ENCODE measurements at places on chromosomes 11 and 22.

DNA sequence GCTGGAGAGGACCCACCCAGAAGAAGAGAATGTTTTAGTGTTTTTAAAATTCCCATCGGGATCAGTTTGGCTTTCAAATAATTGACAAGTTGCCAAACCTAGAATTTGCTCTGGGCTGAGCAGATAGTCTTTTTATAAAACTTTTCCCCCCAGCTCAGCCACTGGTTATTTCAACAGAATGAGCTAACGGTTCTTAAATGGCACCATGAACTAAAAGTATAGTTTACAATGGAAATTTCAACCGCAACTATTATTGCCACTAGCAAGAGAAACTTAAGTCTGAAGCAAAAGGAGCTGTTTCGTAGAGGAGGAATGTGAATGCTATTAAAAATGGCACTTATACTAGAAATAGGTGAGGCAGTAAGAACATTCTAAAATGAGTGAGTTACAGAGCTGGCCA, 3.4 kb downstream of the DKK3 start:
- no peak for DNase-seq

GRCh38 chr22:47337161-47337621, 574.7 kb downstream of the TBC1D22A start:
- no peak for DNase-seq

GRCh38 chr22:34293324-34293723, 373.0 kb upstream of the LARGE1 start:
- DNase-seq = no peak

DNA sequence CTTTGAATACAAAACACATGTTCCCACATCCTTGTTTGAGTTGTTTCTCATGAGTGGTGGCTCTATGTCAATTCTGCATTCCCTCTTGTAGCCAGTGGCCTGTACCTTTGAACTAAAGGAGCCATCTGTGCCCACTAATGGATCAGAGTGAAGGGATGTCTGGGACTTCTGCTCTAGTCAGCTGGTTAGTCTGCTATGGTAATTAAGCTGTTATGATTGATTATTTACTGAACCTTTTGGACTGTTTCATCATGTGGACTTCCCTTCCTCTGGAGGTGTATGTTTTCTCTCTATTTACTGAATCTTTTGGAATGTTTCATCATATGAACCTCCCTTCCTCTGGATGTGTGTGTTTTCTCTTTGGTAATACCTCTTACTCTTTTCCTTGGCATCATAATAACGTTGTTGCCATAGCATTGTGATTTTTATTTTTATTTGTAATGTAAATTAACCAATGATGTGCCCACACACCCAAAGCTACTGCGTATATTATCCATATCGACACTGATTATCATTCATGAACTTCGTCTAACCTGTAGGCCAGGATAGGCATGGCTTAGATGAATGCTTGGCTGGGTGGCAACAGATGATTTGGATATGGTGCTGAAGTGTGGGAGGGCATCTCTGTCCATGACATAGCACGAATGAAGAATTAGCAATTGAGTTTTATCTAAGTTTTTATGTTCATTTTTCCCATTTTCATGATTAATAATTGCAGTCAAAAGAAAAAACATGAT, 112.3 kb upstream of the SORL1-AS1 start:
- DNase-seq = no peak

DNA sequence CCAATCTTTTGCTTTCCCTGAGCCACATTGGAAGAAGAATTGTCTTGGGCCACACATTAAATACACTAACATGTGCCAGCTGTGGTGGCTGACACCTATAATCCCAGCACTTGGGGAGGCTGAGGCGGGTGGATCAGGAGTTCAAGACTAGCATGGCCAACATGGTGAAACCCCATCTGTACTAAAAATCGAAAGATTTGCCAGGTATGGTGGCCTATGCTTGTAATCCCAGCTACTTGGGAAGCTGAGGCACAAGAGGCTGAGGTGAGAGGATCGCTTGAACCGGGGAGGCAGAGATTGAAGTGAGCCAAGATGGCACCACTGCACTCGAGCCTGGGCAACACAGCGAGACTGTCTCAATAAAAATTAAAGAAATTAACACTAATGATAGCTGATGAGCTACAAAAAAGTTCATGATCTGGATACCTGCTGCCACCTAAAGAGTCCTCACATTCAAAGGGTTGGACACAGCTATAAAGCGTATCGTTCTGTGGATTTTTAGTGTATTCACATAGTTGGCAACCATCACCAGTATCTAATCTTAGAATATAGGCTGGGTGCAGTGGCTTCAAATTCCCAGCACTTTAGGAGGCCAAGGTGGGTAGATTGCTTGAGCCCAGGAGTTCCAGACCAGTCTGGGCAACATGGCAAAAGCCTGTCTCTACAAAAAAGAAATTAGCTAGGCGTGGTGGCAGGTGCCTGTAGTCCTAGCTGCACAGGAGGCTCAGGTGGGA, 3.4 kb upstream of the LDHC start:
- no peak for DNase-seq

GRCh38 chr11:118882491-118882890, 1.2 kb upstream of the CXCR5 start:
- DNase-seq = no peak

GRCh38 chr11:118060081-118060661, 16.7 kb upstream of the TMPRSS4 start:
- no peak for DNase-seq

- DNase-seq = no peak
Observed at GRCh38 chr11:22130462-22131053, 62.3 kb upstream of the ANO5 start.

DNA sequence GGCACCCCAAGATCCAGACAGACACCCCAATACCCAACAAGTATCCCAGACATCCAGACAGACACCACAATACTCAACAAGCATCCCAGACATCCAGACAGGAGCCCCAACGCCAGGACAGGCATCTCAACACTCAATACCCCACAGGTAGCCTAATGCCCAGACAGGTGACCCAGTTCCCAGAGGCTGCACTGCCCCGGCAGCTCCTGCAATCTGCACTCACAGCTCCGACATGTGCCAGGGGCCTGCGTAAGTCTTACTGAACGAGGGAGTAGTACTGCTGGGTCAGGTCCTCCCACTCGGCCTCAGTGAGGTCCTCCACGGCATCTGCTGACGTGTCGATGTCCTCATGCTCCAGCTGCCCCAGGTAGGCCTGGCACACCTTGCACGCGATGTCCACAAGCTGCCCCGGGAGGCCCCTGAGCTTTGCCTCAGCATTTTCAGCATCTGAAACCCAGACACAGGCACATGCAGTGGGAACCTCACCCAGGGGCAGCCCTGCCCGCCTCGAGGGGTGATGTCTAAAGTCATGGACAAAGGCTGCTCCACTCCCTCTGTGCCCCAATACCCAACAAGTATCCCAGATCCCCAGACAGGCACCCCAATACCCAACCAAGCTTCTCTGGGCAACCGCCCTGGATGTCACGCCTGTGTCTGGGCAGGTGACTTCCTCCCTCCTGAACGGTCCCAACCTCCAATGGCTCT, 16.6 kb downstream of the TTLL8 start:
- no peak for DNase-seq

DNA sequence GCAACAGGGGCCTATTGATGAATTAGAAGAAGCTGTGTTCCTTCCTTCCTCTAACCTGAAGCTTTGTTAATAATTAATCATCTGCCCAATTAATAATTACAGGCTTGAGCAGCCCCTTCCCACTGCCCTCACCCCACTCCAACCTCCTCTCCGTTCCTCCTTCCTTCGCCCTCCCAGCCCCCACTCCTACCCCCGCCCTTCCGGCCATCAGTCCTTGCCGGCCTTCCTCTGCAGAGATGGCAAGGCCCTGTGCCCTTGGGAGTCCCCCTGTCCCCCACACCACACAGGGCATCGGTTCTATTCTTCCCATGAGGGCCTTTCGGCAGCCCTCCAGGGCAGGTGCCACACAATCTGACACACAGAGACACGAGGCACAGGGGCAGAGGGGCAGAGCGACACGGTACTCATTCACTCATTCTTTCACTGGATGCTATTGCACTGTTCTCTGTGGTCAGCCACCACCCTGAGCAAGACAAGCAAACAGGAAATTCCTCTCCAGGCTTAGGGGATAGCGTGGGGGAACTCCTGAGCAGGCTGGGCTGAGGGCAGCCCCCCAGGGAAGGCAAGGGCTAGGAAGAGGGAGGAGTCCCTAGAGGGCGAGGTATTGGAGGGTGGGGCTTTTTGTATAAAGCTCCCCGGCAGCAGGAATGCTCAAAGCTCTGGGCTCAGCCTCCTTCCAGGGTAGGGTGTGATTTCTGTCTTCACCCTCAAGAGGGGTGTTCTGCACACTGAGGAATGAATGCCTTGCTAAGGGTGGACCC, 14.7 kb downstream of the MGAT3 start:
- no peak for DNase-seq

- no peak for DNase-seq
Observed at GRCh38 chr11:16834384-16834783, 95.9 kb downstream of the C11orf58 start.

DNA sequence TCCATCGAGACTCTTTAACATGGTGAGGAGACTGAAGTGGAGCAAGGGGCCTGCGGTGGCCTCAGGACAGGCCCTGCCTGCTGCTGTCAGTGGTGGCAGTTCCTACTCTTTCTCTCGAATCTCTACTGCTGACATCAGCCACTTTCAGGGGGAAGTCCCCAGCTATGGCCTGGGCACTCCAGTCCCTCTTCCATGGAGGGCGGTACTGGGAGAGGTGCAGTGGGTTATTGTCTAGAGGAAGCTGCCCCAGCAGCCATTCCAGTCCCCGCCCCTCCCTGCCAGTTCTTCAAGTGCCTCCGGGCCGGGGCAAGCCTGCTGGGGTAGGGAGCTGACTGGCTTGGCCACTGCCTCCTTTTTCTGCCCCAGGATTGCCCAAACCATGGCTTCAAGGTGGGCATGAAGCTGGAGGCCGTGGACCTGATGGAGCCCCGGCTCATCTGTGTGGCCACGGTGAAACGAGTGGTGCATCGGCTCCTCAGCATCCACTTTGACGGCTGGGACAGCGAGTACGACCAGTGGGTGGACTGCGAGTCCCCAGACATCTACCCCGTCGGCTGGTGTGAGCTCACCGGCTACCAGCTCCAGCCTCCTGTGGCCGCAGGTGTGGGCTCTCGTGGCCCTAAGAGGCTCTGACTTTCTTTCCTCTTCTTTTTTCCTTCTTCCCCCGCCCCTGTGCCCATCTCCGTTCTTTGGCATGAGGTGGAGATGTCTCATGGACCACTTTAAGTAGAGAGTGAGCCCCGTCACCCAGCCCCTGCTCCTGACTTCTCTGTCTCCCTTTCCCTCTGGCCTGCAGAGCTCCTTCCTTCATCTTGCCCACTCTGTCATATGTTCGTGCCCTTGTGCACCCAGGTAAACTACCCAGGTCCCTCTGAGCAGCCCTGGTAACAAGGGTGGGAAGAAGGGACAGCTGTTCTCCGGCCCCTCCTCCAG, 13.7 kb downstream of the CHADL start:
- DNase-seq = no peak

DNA sequence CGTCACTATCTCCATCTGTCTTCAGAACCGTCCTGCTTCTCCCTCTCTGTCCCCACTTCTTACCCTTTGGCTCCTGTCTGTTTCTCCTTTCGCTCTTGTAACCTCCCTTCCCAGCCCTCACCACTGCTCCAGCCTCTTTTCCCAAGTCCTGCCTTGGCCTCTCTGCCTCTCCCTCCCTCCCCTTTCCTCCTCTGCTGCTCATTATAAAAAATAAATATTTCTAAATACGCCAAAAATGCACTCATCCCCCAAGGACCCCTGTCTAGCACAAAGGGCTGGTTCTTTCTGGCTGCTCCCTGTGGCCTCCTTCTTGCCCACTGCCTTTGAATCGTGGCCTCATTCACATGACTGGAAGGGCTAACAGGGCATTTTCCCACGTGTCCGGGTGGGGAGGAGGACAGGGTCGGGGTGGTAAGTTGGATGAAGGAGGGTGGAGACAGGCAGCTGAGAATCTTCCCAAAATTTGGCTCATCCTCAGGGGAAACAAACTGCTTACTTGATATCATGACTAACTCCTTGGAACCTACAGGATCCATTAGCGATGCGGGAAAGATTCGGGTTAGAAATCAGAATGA, 26.4 kb upstream of the OAF start:
- no peak for DNase-seq

- no peak for DNase-seq
Observed at GRCh38 chr11:111019451-111019850, 226.1 kb upstream of the POU2AF2 start.

- DNase-seq = no peak
Observed at GRCh38 chr11:18191376-18191775, 18.7 kb downstream of the MRGPRX4 start.

DNA sequence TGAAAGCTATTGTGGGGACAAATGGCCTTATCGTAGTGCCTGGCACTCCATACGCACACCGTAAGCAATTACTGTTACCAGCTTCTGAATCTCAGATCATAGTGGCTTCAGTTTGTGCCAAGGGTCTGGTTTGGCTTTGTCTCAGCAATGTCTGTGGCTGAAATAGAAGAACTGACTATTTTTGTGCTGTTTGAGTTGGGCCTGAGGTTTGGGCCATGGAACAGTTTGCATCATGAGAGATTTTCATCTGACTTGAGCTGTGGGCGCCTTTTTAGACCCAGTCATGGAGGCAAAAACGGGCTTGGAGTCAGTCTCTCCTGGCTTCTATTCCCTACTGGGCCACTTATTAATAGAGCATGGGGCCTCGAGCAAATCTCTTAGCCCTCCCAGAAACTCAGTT, 121.1 kb upstream of the CRYBB3 start:
- DNase-seq = no peak

- no peak for DNase-seq
Observed at GRCh38 chr11:15222777-15223176, 108.1 kb downstream of the INSC start.

DNA sequence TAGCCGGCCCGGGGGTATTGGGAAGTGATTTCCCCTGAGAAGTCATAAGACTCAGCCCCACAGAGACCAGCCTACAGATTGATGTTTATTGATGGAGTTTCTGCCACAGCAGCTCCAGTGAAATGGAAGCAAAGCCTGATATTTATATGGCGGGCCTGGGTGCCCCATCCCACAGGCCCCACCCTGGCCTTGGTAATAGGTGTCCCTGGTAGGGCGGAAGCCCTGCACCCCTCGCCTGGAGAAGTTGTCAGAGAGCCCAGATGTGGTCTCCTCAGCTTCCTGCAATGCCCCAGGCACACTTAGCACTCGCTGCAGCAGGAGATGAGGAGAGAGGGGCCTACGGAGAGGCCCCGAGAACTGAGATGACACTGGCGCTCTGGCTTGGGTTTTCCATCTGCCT, 107.4 kb downstream of the MORC2 start:
- DNase-seq = no peak

DNA sequence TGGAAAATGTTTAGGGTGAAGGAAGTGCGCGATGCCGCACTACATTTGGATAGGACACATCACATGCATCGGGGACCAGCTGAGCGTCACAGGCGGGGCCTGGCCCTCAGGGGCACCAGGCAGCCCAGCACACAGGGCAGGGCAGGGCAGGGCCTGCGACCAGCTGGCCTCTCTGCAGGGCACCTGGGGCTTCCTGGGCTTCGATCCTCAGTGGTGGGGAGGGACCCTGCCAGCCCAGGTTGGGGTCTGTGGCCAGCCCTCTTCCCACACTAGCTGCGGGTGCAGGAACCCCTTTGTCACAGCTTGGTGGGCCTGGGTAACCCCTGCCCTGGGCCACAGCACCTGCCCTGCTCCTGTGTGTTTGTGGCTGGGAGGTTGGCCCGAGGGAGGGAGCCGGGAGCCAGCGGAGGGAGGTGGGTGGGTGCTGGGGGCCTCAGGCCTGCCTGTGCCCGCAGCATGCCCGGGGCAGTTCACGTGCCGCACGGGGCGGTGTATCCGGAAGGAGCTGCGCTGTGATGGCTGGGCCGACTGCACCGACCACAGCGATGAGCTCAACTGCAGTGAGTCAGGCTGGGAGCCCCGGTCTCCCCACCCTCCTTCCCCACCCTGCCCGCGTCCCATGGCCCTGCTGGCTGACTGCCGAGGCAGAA, 37.9 kb downstream of the ST14 start:
- no peak for DNase-seq

GRCh38 chr11:126647735-126648134, 292.2 kb downstream of the ST3GAL4 start:
- DNase-seq = peak; percentile 68

All from HS-5 (cell line).